Liver (tissue), 10 donors: ENCODE measurements at places on chromosomes 16 and 17.
A peak's percentile ranks its signal among the peaks of the same experiment; 100 is the strongest.

- peak overlapping the region; percentile 87 for H3K4me3 ChIP-seq
- no peak for DNase-seq
- H3K36me3 ChIP-seq, result no peaks in the 10 kb centered on the region
- no peaks in the 10 kb centered on the region for H3K27me3 ChIP-seq
These were observed 1.4 kb downstream of the MYO18A start for GRCh38 chr17:29178750-29179231.

GRCh38 chr17:14921936-14922335, 343.2 kb downstream of the PMP22 start:
- DNase-seq, result no peak
- H3K36me3 ChIP-seq, result no peaks in the 10 kb centered on the region
- H3K27ac ChIP-seq, result no peak overlapping the region
- no peaks in the 10 kb centered on the region for H3K27me3 ChIP-seq
- peaks cover 16% of the 10 kb centered on the region for H3K4me1 ChIP-seq

DNA sequence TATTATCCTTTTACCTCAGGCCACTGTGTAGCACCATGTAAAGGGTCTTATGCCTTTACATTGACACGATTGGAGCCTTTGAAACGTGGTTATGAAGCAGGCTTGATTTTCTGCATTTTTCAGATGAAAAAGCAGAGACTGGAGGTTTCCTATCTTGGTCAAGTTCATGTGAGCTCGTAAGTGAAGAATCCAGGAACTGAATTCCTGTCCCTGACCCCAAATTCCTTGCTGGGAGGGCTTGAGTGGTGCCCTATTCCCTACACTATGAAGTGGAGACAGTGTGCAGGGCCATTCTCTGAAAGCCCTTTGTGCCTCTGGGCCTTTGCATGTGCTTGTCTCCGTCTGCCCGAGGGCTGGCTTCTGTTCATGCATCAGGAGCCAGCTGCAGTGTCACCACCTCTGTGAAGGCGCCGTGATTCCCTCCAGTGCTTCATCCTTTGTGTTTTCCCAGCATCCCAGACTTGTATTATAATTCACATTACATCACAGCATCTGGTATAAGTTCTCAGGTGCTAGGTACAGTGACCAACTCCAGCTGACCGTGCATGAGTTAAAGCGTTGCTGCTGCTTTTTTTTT, 181.1 kb downstream of the SNX29 start:
- no peaks in the 10 kb centered on the region for H3K27me3 ChIP-seq
- H3K27ac ChIP-seq, result no peak overlapping the region
- H3K36me3 ChIP-seq, result no peaks in the 10 kb centered on the region

GRCh38 chr16:12489357-12489990, 314.2 kb downstream of the CPPED1 start:
- H3K36me3 ChIP-seq, result no peaks in the 10 kb centered on the region
- no peak for DNase-seq
- no peaks in the 10 kb centered on the region for H3K27me3 ChIP-seq
- no peaks in the 10 kb centered on the region for H3K4me1 ChIP-seq

DNA sequence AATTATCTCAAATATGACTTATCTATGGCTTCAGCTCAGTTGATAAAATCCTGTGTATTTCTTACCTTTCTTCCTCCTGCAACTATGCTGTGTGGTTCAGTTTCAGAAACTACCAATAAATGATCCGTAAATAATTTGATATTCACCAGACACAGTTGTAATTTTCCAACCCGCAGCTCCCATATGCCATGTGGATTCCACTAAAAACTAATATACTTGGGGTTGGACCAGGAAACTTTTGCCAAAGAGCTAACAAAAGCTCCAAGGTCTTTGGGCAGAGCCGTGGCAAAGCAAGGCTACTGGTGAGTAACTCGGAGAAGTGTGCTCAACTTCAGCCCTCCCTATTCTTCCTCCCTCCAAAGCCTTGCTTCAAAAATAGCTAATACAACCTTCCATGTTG, 2.3 kb upstream of the CHST6 start:
- H3K4me1 ChIP-seq, result peaks cover 6% of the 10 kb centered on the region
- no peaks in the 10 kb centered on the region for H3K36me3 ChIP-seq
- H3K4me3 ChIP-seq, result no peak overlapping the region

GRCh38 chr17:78012428-78012827, 53.9 kb downstream of the TNRC6C start:
- no peaks in the 10 kb centered on the region for H3K27me3 ChIP-seq
- DNase-seq, result no peak
- no peak overlapping the region for H3K4me3 ChIP-seq
- H3K4me1 ChIP-seq, result no peaks in the 10 kb centered on the region

DNA sequence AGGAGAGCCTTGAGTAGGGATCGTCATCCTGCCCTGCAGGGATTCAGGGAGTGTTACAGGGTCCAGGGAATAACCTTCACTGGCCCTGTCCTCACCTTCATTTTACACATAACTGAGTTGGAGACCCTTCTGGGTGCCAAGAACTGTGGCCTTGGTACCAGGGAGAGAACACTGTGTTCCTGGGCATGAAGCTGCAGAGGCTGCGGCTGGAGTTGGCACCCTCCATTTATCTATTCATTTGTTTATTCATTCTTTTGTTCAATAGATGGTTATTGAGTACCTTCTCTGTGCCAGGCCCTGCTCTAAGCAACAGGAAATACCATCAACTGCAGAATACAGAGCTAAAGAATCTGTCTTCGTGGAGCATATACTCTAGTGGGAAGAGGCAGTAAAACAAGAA, 6.7 kb downstream of the ABCC3 start:
- H3K4me1 ChIP-seq, result peaks cover 31% of the 10 kb centered on the region
- no peak for DNase-seq
- H3K27me3 ChIP-seq, result no peaks in the 10 kb centered on the region
- no peaks in the 10 kb centered on the region for H3K36me3 ChIP-seq
- no peak overlapping the region for H3K4me3 ChIP-seq

- DNase-seq, result no peak
- H3K27me3 ChIP-seq, result no peaks in the 10 kb centered on the region
- no peaks in the 10 kb centered on the region for H3K36me3 ChIP-seq
- no peaks in the 10 kb centered on the region for H3K4me1 ChIP-seq
- H3K4me3 ChIP-seq, result no peak overlapping the region
These were observed 36.4 kb upstream of the ARHGAP17 start for GRCh38 chr16:25051406-25052150.
